ENCODE measurements at places on chromosomes 6 and 20.

GRCh38 chr6:108944707-108945680 is 96.8 kb downstream of the ARMC2 start:
- DNase-seq: no peak

DNA sequence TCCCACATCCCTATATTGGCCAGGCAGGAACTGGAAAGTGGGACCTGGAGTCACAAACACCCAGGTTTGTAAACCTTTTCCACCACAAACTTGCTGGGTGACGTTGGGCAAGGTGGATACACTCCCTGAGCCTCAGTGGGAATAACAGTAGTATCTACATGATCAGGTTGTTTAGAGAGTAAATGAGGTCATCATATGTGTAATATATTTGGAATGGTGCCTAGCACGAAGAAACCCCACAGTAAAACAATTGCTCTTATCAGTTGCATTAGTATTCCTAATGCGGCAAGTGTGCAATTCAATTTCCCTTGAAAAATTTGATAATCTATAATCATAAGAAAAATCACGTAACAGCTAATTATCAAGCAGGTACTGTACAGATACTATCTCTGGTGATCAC is 51.9 kb downstream of the HIVEP2 start:
- DNase-seq: no peak

DNA sequence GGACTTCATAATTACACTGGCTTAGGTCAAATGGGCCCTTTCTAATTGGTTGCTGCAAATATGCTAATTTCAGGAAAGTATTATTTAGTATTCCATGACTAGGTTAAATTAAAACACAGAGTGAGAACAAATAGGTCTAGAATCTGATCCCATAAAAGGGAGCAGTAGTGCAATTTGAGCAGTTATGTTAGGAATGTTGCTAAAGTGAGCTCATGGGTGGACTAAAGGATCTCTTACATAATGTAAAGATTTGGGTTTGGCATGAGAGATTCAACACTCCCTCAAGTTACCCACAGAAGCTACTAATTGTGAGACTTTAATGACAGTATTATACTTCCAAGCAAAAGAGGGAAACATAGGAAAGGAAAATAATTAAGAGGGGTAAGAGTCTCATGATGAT is 109.1 kb downstream of the C6orf58 start:
- DNase-seq: no peak

GRCh38 chr20:703006-703405 is 27.4 kb upstream of the SCRT2 start:
- DNase-seq: no peak

- no peak for DNase-seq
Measured at GRCh38 chr20:24694157-24694726, 224.8 kb downstream of the SYNDIG1 start.

- no peak for DNase-seq
Measured at GRCh38 chr6:40634429-40634828, 47.3 kb upstream of the LRFN2 start.

Measured in activated naive CD4-positive, alpha-beta T cell treated with anti-CD3 and anti-CD28 coated beads, Interleukin-2, amount 10 ng/mL, durations not matched to agents 7 days and 5 days (primary cell).